ENCODE measurements at places on chromosomes 1 and 21. TPM values are rescaled to one million over a fixed set of nuclear protein-coding genes. Genes with fewer than 3 reads are reported as not detected.

The CYP4B1 gene
- total RNA-seq = not detected

The LEFTY1 gene
- not detected for total RNA-seq

The OVAAL gene
- total RNA-seq = not detected

The HRNR gene
- total RNA-seq = not detected

The FALEC gene
- total RNA-seq = not detected

The HSPA6 gene
- total RNA-seq = 0.45 TPM

Measured in NCI-H460 (cell line).